ENCODE measurements at places on chromosomes 5 and 9. TPM values are rescaled to one million over a fixed set of nuclear protein-coding genes. Genes with fewer than 3 reads are reported as not detected.

GRCh38 chr9:93686880-93687236 lies 110.5 kb downstream of the PHF2 start:
- DNase-seq: no peak
- H3K27me3 ChIP-seq: no peaks in the 10 kb centered on the region
- H3K27ac ChIP-seq: no peak overlapping the region
- no peak overlapping the region for H3K4me3 ChIP-seq
- H3K36me3 ChIP-seq: no peaks in the 10 kb centered on the region
- no peaks in the 10 kb centered on the region for H3K4me1 ChIP-seq

DNA sequence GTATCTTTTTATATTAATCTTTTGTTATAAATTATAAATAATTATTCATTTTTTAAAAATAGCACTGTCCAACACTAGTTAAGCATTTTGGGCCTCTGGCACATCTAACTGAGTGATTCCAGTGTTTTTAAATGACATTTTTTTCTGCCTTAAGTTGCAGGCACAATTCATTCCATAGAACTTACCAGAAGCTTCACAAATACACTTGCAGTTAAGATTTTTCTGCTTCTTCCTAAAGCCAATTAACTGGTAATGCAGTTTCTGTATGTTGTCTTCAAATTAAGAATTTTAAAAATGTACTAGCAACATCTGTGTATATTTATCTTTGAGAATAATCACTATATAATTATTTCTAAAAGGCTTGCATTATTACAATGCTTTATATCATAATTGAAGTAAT lies 11.2 kb upstream of the NFIB start:
- peaks cover 42% of the 10 kb centered on the region for H3K4me1 ChIP-seq
- no peak for DNase-seq
- no peaks in the 10 kb centered on the region for H3K27me3 ChIP-seq
- H3K36me3 ChIP-seq: no peaks in the 10 kb centered on the region

DNA sequence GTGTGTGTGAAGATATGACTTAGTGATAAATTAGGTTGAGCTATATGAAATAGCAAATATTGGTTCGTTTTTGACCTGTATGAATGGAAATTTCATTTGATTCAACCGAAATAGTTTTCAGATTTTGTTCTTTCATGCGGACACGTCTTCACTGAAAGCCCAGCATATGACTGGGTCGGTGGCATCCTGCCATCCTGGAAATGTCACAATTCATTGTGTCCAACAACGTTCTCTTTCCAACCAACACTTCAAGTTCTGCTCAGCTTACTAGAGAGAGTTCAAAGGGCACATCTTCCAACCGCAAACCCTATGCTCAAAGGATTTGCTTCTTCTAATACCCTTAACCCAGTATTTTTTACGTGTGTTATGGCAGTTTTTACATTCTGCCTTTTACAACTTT lies 252.5 kb downstream of the NTRK2 start:
- no peak for DNase-seq
- H3K27me3 ChIP-seq: no peaks in the 10 kb centered on the region
- H3K36me3 ChIP-seq: no peaks in the 10 kb centered on the region
- H3K4me1 ChIP-seq: no peaks in the 10 kb centered on the region
- no peak overlapping the region for H3K4me3 ChIP-seq
- no peak overlapping the region for H3K27ac ChIP-seq

GRCh38 chr5:167819406-167819805 lies 472.0 kb upstream of the WWC1 start:
- DNase-seq: no peak
- H3K27ac ChIP-seq: no peak overlapping the region
- H3K36me3 ChIP-seq: no peaks in the 10 kb centered on the region
- peaks cover 34% of the 10 kb centered on the region for H3K4me1 ChIP-seq

DNA sequence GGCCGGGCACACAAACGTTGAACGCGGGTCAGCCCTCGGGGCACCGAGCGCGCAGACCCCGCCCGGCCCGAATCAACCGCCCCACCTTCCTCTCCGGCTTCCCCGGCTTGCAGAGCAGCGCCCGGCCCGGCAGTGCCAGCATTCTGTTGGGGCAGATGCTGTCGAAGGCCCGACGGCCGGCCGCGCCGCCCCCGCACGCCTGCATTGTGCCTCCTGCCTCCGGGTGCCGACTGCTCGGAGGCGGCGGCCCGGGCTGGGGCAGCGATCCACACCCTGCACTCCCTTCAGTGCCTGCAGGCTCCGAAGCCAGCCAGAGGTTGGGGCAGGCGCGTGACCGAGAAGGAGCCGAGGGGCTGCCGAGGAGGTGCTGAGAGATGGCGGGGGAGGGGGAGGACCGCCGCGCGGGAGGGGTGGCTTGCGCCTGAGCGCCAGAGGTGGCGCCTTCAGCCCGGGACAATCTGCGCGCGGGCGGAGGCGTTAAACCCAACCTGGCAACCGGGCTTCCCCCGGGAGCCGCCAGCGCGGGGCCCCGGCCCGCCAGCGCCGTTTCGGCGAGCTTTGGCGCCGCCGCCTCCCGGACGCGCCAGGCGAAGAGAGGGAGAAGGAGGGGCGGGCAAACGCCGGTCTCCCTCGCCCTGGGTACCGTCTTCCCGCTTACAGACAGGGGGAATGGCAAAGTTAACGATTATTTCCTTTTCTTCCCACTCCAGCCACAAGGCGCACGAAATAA lies at the start of gene MCIDAS:
TSS of gene MCIDAS (minus strand) at position 382 of the 730 bp plus-strand sequence. CDS start at position 205, 177 bp downstream.
- no peak within 1 kb of the TSS for H3K27ac ChIP-seq
- H3K27me3 ChIP-seq: peaks cover 42% of the 10 kb centered on the region
- no peaks in the 10 kb centered on the region for H3K36me3 ChIP-seq
- no peak for DNase-seq
- peaks cover 16% of the 10 kb centered on the region for H3K4me1 ChIP-seq
- H3K4me3 ChIP-seq: peak within 1 kb of the TSS; percentile 74

- H3K4me1 ChIP-seq: peaks cover 31% of the 10 kb centered on the region
- H3K36me3 ChIP-seq: no peaks in the 10 kb centered on the region
- DNase-seq: no peak
- H3K27ac ChIP-seq: peak overlapping the region; percentile 69
These were observed 201.0 kb downstream of the EFNA5 start for GRCh38 chr5:107469485-107470294.

DNA sequence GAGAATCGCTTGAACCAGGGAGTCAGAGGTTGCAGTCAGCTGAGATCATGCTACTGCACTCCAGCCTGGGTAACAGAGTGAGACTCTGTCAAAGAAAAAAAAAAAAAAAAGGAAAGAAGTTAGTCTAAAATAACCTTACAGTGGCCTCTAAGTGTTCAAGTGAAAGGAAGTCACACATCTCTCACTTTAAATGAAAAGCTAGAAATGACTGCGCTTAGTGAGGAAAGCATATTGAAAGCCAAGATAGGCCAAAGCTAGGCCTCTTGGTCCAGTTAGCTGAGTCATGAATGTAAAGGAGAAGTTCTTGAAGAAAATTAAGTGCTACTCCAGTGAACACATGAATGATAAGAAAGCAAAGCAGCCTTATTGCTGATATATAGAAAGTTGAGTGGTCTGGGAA lies 38.1 kb downstream of the ITGA1 start:
- H3K36me3 ChIP-seq: no peaks in the 10 kb centered on the region
- peaks cover 62% of the 10 kb centered on the region for H3K4me1 ChIP-seq
- DNase-seq: no peak
- H3K27ac ChIP-seq: peak overlapping the region; percentile 7

GRCh38 chr5:6321078-6321477 lies 57.3 kb downstream of the MED10 start:
- H3K4me3 ChIP-seq: no peak overlapping the region
- no peak for DNase-seq
- H3K4me1 ChIP-seq: no peaks in the 10 kb centered on the region
- H3K36me3 ChIP-seq: no peaks in the 10 kb centered on the region
- H3K27me3 ChIP-seq: no peaks in the 10 kb centered on the region

DNA sequence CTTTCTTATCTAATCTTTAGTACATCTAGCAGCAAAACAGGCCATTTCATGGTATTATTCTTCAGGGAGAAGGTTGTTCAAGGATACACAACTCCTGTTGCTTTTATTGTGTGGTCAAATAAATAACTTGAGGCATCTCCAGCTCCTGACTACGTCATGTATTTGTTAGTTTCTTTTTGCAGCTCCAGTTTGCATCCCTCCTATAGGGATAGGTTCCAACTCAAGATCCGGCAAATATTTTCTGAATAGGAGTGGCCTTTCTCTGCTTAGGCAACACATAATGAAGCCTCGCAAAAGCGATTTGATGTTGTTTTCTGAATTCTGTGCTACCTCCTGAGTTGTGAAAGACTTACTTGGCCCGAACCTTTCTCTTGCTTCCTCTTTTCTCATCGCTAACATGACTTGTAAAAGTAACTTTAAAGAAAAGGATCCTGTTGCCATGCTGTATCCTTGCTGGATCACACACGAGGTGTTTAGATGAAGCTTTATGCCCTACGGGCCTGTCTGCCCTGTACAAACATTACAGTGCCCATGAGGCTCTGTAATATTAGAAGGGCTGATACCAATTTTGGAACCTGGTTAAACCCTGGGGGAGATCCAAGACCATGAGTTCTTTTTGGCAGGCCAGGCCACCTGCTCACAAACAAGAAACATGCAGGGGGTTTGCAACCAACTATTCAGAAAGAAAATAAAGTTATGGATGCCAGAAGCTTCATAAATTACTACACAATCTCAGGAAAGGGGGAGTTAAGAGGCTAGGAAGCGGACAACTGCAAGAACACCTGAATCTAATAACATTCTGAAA lies 149.8 kb upstream of the FGF10 start:
- no peak overlapping the region for H3K27ac ChIP-seq
- no peaks in the 10 kb centered on the region for H3K36me3 ChIP-seq
- H3K4me1 ChIP-seq: peaks cover 9% of the 10 kb centered on the region
- DNase-seq: no peak
- H3K27me3 ChIP-seq: no peaks in the 10 kb centered on the region
- no peak overlapping the region for H3K4me3 ChIP-seq

GRCh38 chr5:156021866-156022265 lies 305.1 kb upstream of the SGCD start:
- no peak overlapping the region for H3K27ac ChIP-seq
- H3K36me3 ChIP-seq: no peaks in the 10 kb centered on the region
- DNase-seq: no peak
- no peaks in the 10 kb centered on the region for H3K27me3 ChIP-seq
- no peaks in the 10 kb centered on the region for H3K4me1 ChIP-seq
- H3K4me3 ChIP-seq: no peak overlapping the region

DNA sequence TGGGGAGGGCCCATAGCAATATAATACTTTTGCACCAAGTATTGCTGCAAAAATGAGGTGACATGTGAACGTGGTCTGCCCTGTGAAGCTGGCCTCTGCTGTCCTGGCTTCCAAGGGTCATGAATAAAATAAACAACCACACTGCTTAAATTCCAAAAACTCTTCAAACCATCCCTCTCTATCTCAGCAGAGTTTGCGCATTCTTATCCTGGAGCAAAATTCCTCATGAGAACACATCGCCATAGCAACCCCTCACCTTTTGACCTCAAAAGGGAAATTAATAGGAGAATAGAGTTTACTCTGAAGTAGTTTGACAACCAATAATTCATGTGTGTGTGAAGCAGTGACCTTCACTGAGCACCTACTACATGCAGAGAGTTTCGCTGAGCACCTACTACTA lies 342.9 kb downstream of the SPOCK1 start:
- no peak overlapping the region for H3K4me3 ChIP-seq
- no peaks in the 10 kb centered on the region for H3K4me1 ChIP-seq
- H3K27me3 ChIP-seq: no peaks in the 10 kb centered on the region
- DNase-seq: no peak

- peaks cover 27% of the 10 kb centered on the region for H3K4me1 ChIP-seq
- no peak overlapping the region for H3K4me3 ChIP-seq
- no peak for DNase-seq
- H3K27me3 ChIP-seq: no peaks in the 10 kb centered on the region
These were observed 407.0 kb upstream of the GRAMD2B start for GRCh38 chr5:126016256-126016655.

DNA sequence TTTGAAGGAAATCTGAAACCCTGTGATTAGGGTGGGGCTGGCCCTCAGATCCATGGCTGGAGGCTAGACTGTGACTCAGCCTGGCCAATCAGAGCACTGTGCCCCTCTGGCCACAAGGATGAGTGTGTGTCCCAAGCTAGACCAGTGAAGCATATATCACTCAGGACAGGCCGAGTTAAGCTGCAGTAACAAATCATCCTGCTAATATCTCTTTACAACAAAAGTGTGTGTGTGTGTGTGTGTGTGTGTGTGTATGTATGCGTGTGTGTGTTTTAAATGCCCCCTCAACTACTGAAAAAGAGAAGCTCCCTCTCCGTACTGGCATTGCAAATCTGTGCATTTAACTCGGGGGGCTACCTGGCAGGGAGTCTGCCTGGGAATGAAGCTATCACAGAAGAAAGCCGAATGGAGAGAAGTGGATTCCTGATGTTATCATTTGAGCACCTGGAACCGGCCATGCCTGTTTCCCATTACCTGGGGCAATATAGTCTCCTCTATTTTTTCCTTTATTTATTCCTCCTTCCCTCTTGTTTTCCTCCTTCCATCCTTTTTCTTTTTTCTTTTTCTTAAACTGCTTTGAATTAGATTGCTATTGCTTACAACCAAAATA lies 25.6 kb downstream of the STC2 start:
- DNase-seq: no peak
- H3K36me3 ChIP-seq: no peaks in the 10 kb centered on the region
- no peak overlapping the region for H3K4me3 ChIP-seq
- H3K27ac ChIP-seq: no peak overlapping the region

- H3K27me3 ChIP-seq: no peaks in the 10 kb centered on the region
- no peak for DNase-seq
- no peak overlapping the region for H3K27ac ChIP-seq
- no peak overlapping the region for H3K4me3 ChIP-seq
- H3K4me1 ChIP-seq: no peaks in the 10 kb centered on the region
These were observed 141.7 kb upstream of the MARCHF11 start for GRCh38 chr5:16321284-16321683.

GRCh38 chr9:107768224-107768623 lies 278.7 kb upstream of the KLF4 start:
- no peak overlapping the region for H3K27ac ChIP-seq
- H3K36me3 ChIP-seq: no peaks in the 10 kb centered on the region
- H3K4me3 ChIP-seq: no peak overlapping the region
- no peak for DNase-seq

GRCh38 chr9:73573235-73573634 lies 421.6 kb downstream of the ANXA1 start:
- H3K36me3 ChIP-seq: no peaks in the 10 kb centered on the region
- no peak overlapping the region for H3K4me3 ChIP-seq
- no peaks in the 10 kb centered on the region for H3K27me3 ChIP-seq

GRCh38 chr5:87190687-87191086 lies 77.0 kb upstream of the RASA1 start:
- no peak for DNase-seq
- peaks cover 9% of the 10 kb centered on the region for H3K4me1 ChIP-seq
- no peak overlapping the region for H3K27ac ChIP-seq
- H3K4me3 ChIP-seq: no peak overlapping the region

Gene ECM2
- total RNA-seq: 63.6 TPM

Gene RAD50
- total RNA-seq: 28.4 TPM

Gene TEX48
- total RNA-seq: not detected

Gene MYORG
- total RNA-seq: 7.4 TPM

Gene SOHLH1
- total RNA-seq: not detected

Gene SVEP1
- 53.6 TPM for total RNA-seq

Gene ANKRD34B
- total RNA-seq: not detected

Gene HAVCR2
- total RNA-seq: 16.8 TPM

Gene TCF7
- 2.1 TPM for total RNA-seq

Gene BAAT
- 0.92 TPM for total RNA-seq

Gene NSG2
- total RNA-seq: not detected

Gene BTNL9
- 10.7 TPM for total RNA-seq

Gene ADRB2
- total RNA-seq: 3.7 TPM

Gene PNPLA7
- total RNA-seq: 21.4 TPM
